Bronchial smooth muscle cell (primary cell): ENCODE measurements at places on chromosomes 7 and 10. TPM values are rescaled to one million over a fixed set of nuclear protein-coding genes. Genes with fewer than 3 reads are reported as not detected.

Gene CNNM1
- under 0.01 TPM in 2 replicates for total RNA-seq

Gene ANXA8L1
- 0.16 and 0.17 TPM in 2 replicates for total RNA-seq

Gene SYT15
- under 0.01 TPM in 2 replicates for total RNA-seq

Gene NME8
- total RNA-seq, result not detected in 2 replicates

Gene GTPBP10
- total RNA-seq, result 13.2 and 26.4 TPM in 2 replicates

Gene HOXA4
- 0.34 and 0.47 TPM in 2 replicates for total RNA-seq

Gene FKBP14
- total RNA-seq, result 17.6 and 25.4 TPM in 2 replicates

Gene HMX2
- total RNA-seq, result not detected in 2 replicates

Gene CYP2E1
- total RNA-seq, result 0.47 and 0.52 TPM in 2 replicates

Gene NPC1L1
- under 0.01 and 0.09 TPM in 2 replicates for total RNA-seq

Gene VSIR
- total RNA-seq, result 19.2 and 61.0 TPM in 2 replicates

Gene NAT16
- total RNA-seq, result not detected in 2 replicates

Gene CH25H
- total RNA-seq, result 0.26 and 0.47 TPM in 2 replicates

Gene PRKAR2B
- 2.4 and 3.4 TPM in 2 replicates for total RNA-seq

Gene CHN2
- total RNA-seq, result 0.09 and 0.32 TPM in 2 replicates

Gene SPDYE2
- total RNA-seq, result not detected in 2 replicates

Gene ANKRD22
- total RNA-seq, result under 0.01 TPM in 1 of 2 replicates, not detected in the other

Gene EVX1
- not detected in 2 replicates for total RNA-seq

Gene ZNF804B
- not detected in 2 replicates for total RNA-seq

Gene PITX3
- 0.16 TPM in 1 of 2 replicates, not detected in the other for total RNA-seq
